NCI-H146 (cell line): ENCODE measurements at places on chromosomes 16 and 17.

GRCh38 chr17:65074778-65075250 lies 18.3 kb upstream of the GNA13 start:
- DNase-seq: no peak

GRCh38 chr17:34360601-34361270 lies 2.3 kb downstream of the CCL1 start:
- no peak for DNase-seq

- DNase-seq: no peak
Measured at GRCh38 chr17:22443061-22443460, 750.7 kb downstream of the KCNJ18 start.

- no peak for DNase-seq
Measured at GRCh38 chr16:48113471-48113870, 42.3 kb downstream of the ABCC12 start.
